ENCODE measurements at places on chromosomes 7 and 10.

GRCh38 chr10:91758303-91759146 is 39.7 kb upstream of the TNKS2 start:
- DNase-seq: no peak

DNA sequence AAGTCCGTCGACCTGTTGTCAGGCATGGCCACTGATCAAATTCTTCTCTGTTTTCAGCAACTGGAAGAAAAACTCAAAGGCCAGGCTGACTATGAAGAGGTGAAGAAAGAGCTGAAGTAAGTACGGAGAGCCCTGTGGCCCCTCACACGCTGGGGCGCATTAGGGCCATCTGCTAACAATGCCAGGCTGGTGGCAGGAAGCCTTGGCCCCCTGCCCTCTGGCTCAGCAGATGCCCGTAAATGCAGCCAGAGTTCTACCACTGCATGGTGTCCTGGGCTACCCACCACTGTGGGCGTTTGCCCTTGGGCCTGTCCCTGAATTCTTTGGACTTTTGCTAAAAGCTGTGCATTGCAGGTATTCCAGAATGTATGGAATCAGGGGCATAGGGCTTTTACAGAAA is 96.9 kb upstream of the SH2B2 start:
- DNase-seq: no peak

- no peak for DNase-seq
Measured at GRCh38 chr7:127751062-127751461, 99.1 kb downstream of the SND1 start.

DNA sequence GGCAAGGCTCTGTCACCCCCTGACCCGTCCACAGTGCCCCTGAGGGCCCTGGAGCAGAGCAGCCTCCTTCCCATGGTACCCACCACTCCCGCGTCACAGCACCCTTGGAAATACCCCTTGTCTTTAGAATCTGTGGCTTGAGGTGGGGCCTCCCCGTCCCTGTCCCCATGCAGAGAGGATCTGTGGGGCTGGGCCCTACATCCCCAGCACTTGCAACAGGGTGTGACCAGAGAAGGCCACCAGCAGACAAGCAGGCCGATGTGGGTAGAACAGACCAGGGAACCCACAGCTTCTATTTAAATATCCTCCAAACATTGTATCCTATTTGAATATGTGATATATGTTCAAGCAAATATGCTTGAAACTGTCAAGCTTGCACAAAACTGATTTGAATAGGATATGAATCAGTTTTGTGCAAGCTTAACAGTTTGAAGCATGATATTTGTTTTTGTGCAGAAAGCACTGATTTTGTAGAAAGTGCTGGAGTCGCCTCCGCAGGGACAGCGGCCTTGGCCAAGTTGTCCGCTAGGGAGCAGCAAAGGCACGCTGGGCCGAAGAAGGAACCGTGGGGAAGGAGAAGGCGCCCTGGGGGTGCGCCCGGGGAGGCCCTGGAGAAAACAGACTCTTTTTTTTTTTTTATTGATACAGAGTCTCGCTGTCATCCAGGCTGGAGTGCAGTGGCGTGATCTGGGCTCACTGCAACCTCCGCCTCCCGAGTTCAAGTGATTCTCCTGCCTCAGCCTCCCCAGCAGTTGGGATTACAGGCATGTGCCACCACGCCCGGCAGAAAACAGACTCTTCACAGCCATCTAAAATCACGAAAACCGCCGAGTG is 2.2 kb downstream of the CFAP46 start:
- DNase-seq: no peak

DNA sequence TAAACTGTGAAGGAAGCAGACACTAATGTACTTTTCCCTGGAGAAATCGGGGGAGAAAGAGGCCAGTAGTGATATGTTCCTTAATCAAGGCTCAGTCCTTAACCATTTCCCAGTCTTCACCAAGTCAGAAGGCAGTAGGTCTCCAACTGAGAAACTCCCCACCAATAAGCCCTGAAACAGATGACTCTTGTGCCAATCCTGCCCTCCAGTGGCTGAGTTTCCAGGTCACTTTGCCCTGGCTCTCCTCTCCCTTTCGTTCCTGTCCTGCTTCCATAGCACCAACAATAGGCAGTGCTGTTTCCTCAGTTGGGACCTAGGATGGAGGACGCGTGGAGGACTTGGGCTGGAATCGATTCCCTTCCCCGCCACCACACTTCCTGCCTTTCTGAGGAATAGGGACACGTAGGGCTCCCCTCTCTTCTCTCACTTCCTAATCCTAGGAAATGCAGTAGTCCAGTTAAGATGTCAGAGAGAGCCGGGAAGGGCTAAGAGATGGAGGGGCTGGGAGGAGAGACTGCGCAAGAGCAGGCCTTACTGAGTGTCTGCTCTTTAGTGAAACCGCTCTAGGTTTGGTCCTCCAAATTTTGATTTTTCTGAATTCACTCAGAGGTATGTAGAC is 23.4 kb downstream of the ATOH7 start:
- peak; percentile 51 for DNase-seq

GRCh38 chr7:23133797-23134196 is 28.2 kb downstream of the KLHL7 start:
- no peak for DNase-seq

- no peak for DNase-seq
Measured at GRCh38 chr7:55965100-55965470, 700 bp downstream of the NIPSNAP2 start.

GRCh38 chr10:109982123-109982522 is 25.7 kb upstream of the ADD3 start:
- no peak for DNase-seq

DNA sequence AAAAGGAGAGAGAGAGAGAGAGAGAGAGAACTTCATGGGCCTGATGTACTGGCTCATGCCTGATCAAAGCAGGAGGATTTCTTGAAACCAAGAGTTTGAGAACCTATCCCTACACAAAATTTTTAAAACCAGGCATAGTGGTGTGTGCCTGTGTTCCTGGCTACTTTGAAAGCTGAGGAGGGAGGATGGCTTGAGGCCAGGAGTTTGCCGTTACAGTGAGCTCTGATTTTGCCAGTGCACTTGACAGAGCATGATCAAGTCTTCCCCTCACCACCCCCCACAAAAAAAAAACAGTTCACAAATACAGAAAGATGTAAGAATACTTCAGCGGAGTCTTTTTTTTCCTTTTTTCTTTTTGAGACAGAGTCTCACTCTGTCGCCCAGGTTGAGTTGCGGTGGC is 52.1 kb upstream of the CCAR1 start:
- DNase-seq: no peak

DNA sequence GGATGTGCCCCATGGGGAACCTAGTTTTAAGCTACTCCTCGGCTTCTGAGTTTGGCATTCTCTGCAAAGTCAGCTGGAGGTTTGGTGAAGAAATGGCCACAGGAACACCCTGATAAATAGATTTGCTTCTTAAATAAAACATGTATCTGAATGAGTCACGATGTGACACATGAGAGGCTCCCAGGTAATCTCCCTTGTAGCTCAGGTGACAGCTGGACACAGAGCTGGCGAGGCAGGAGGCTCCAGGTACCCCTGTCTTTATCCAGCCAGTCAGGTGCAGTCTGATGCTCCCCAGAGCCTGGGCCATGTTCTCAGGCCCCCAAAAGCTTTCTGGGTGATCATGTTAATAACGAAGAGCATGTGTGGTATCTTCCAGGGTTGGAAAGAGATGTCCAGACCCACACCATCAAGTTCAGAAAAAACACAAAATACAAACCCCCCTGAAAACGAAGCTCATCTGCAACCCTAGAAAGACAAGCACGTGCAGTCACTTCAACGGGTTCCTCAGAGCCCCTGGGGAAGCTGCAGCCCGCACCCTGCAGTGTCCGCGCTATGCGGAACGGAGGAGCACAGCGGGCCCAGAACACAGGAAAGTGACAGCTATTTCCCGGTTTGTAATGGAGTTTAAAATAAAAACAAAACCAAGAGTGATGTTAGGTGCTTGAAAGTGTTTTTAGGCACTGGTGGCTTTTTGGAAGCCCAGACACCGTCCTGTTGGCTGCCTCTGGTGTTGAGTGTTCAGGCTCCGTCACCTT is 69.4 kb downstream of the ZRANB1 start:
- DNase-seq: no peak

GRCh38 chr7:134697205-134697886 is 50.7 kb downstream of the BPGM start:
- DNase-seq: no peak

GRCh38 chr10:73584737-73585136 is 6.4 kb downstream of the USP54 start:
- no peak for DNase-seq

DNA sequence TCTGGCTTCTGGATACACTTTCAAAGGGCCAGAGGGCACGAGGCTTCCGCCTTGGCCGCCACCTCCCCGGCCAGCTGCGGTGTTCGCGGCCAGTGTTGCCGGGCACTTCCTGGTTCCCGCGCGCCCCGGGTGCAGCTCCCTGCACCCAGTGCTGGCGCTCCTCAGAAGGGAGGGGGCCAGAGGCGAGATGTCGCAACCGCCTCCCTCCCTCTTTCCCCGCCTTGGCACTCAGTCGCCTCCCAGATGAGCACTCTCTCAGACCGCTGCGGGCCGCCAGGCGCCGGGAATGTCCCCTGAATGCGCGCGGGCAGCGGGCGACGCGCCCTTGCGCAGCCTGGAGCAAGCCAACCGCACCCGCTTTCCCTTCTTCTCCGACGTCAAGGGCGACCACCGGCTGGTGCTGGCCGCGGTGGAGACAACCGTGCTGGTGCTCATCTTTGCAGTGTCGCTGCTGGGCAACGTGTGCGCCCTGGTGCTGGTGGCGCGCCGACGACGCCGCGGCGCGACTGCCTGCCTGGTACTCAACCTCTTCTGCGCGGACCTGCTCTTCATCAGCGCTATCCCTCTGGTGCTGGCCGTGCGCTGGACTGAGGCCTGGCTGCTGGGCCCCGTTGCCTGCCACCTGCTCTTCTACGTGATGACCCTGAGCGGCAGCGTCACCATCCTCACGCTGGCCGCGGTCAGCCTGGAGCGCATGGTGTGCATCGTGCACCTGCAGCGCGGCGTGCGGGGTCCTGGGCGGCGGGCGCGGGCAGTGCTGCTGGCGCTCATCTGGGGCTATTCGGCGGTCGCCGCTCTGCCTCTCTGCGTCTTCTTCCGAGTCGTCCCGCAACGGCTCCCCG is at the start of gene FFAR4:
Gene FFAR4, plus strand, starts transcription at position 231 of the 842 bp plus-strand sequence. Its CDS starts 56 bp downstream, at position 287.
- peak; percentile 27 for DNase-seq

DNA sequence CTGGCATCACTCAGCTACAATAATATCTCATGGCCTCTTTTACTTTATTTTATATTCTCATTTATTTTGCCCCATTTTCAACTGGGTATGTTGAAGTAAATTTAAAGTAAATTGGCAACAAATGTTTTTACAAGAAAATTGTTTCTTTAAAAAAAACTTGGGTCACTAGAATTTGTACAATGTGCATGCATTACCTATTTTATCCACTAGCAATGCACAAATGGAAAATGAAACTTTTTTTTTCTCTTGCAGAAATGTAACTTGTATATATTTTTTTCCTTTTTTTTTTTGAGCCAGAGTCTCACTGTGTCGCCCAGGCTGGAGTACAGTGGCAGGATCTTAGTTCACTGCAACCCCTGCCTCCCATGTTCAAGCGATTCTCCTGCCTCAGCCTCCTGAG is 10.3 kb upstream of the H2AZ2 start:
- DNase-seq: no peak

- no peak for DNase-seq
Measured at GRCh38 chr10:50566150-50566549, 57.6 kb downstream of the SGMS1 start.

DNA sequence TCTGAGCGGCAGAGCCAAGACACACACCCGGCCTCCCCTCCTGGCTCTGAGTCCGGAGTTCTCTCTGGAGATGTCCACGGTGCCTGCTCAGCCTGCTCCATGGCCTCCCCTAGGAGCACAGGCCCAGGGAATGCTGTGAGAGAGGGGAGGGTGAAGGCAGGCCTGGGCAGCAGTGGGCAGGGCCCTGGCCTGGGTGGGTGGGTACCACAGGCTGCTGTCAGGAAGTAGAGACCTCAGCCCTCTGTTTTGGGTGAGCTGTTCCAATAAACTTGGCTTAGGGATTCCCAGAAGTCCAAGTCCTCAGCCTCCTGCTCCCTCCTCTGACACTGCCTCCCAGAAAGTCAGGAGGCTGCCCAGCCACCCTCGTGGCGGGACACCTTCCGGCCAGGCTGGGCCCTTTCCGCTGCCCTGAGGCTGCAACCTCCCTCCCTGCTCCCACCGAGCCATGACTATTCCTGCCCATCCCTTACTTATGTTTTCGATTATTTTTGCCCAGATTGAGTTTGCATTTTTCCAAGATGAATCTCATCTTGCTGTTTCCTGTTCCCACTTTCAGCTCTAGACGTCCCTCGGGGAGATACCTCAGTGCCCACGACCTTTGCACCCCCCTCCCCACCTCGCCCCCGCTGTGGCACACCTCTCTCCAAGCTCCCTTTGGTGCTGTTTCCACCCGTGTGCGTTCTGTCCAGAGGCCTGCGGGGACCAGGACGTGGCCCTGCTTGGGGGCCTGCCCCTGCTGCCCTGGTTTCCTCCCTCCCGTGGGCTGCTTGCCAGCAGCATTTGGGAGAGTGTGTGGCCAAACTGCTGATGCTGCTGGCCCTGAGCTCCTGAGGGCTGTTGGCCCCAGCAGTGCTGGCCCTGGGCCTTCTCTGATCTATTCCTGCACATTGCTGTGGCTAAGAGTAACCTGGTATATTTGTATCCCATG is 5.8 kb upstream of the POLM start:
- DNase-seq: peak; percentile 58

- DNase-seq: no peak
Measured at GRCh38 chr10:7933262-7933661, 115.0 kb downstream of the TAF3 start.

DNA sequence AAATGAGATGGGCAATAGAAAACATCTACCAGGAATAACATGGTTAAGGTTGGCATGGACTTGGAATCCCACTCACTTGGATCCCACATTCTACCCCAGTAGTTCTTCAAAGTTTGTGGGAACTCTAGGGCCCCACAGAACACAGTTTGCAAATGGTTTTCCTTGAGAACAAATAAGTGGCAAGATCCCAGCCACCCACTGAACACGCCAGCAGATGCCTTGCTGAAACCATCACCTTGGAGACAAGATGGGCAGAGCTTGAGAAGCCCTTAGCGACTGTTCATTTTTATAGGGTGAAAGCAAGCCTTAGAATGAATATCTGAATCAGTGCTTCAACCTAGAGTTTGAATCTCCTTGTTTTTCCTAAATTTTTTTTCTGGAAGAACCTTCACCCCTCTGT is 349.1 kb downstream of the RPS24 start:
- no peak for DNase-seq

Data from right hindlimb (tissue), 1 donor.